ENCODE measurements at places on chromosomes 12 and 14.

- DNase-seq, result no peak
Measured at GRCh38 chr12:8082808-8083100, 680 bp downstream of the NECAP1 start.

DNA sequence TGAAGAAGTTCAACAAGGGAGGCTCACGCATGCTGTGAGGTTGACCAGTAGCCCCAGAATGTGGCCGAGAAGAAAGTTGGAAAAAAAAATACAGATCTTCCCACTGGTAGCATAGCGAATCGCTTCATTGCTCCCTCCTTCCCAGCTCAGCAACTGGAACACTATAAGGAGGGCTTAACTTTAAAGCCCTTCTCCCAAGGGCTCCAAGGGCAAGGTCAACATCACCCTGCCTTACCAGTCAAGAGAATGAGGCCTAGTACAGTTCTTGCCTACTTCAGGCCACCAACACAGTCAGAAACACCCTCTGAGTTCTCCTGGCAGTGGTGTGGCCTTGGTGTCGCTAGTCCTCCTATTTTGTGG is 14.4 kb downstream of the OXA1L start:
- no peak for DNase-seq

DNA sequence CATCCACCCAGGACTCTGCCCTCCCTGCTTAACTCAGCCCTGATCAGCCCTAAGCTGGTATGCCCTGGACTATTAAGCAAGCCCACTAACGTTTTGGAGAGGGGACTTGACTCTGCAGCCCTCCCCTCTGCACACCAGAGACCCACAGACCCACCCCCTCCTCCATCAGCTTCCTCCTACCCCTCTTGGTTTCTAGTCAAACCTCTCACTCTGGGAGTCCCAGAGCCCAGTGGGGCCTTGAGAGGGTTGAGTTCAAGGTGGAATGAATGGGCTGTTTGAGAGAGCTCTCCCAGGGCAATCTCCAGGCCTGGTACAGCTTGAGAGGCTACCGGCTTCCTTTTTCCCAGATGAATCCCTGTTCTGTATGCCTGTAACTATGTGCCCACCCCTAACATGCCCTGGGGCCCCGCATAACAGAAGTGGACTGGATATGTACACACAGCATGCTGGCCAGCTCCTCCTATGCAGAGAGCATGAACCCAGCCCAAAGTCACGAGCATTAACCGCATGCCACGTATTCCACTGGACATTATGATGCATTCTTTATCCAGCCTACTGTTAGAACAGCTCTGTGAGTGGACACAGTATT is 43.6 kb downstream of the IRF2BPL start:
- peak; percentile 84 for DNase-seq

GRCh38 chr12:29102741-29103140 is 46.3 kb upstream of the FAR2 start:
- DNase-seq, result no peak

- no peak for DNase-seq
Measured at GRCh38 chr14:90596733-90597132, 199.9 kb downstream of the CALM1 start.

DNA sequence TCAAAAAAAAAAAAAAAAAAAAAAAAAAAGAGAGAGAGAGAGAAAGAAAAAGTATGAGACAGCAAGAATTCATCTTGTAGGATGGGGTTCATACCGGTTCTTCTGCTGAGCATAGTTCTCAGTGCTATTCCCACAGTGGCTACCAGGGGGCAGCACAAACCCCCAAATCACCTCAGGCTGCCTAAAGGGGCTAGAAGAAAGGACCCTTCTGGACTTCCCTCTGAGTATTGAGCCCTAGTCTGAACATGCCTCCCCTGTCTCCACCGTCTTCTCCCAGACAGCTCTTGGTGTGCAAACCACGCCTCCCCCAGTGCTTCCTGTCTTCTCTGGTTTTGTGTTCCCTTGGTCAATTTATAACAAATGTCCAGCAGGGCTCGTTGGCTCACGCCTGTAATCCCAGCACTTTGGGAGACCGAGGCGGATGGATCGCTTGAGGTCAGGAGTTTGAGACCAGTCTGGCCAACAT is 31.3 kb upstream of the SMUG1 start:
- peak; percentile 81 for DNase-seq

DNA sequence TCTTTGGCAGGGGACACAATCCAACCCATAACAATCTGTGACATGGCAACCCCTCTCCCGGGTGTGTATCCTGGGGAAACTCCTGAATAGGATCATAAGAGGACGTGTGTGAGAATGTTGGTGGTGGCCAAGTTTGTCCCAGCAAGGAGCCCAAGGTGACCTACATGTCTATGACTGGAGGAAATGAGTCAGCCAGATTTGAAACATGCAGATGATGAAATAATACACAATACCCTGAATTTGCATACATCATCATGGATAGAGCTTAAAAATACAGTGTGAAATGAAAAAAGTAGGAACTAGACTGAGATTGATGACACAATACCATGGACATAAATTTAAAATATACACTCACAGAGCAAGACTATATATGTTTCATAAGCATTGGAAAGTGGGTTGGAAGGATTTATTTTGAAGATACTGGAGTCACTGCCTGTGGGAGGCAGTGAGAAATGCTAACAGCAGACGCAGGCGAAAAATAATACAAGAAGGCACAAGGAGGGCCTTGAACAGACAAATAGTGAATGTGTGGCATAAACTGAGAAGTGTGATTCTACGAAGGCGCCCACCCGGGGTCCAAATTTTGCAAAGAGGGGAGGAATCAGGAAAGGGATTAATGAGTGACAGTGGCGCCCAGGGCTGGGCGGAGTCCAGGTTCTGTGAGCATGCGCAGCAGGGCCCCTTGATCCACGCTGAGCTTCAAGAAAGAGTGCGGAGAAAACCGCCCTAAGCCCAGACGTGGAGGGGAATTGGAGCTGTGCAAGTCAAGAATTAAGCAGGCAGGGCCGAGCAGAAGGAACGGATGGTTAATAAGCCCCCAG is 7.0 kb upstream of the MAP1LC3B2 start:
- DNase-seq, result peak; percentile 88

GRCh38 chr14:64541261-64541971 is 875 bp downstream of the HSPA2 start:
- DNase-seq, result peak; percentile 21

DNA sequence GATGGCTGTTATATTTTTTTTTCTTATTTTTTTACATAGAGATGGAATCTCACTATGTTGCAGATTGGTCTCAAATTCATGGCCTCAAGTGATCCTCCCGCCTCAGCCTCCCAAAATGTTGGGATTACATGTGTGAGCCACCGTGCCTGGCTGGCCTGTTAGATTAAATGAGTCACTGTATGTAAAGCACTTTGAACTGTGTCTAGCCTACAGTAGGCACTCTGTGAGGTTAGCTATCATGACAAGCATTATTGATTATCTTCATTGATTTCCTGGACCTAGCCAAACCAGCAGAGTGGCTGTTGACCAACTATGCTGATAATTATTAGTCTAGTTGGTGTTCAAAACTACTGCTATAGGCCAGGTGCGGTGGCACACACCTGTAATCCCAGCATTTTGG is 42.6 kb downstream of the ARF6 start:
- DNase-seq, result no peak

DNA sequence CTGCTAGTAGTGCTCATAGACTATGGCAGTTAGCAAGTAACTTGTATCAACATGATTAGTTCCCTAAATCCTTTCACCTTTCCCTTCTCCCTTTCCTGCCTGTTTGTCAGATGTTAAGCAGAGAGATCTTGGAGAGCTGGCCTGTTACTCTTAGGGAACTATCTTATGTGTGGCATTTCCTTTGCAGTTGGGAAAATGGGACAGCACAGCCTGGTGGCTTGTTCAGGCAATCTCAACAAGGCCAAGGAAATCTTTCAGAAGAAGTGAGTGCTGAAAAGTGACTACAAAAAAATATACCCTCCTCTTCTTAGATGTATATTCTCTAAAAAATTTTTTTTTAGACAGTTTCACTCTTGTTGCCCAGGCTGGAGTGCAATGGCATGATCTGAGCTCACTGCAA is 7.4 kb downstream of the PARP2 start:
- DNase-seq, result peak; percentile 62

DNA sequence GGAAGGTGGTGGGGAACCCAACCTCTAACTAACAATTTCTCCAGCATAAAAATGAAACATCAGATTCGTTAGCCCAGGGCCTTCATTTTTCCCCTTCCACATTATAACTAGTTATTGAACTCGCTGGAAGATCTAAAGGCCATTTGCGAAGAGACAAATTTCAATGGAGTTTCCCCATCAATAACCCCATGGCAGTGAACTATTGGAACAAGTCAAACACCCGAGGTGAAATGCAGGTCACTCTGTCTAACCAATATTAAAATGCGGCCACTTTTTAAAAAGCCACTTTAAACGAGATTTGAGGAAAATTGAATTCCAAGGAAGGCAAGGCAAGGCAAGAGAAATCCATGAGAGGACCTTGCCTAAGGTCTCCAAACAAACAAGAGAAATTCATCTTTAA is 4.5 kb upstream of the HOXC4 start:
- no peak for DNase-seq

DNA sequence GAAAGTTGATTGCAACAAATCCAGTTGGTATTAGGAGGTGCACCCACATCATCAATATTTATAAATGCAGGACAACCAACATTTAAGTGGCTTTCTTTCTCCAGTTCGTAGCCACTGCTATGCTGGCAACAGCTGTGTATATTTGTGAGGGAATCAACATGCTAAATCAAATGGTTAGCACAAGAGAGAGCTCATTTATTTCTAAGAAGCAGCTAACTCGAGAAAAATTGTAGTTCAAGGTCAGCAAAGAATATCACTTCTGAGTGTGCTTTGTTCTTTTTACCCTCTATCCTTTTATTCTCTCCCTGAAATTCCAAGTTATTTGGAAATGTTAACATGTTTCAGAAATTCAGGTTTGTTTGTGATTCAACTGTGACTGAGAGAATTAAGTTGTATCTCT is 137.3 kb downstream of the NAV3 start:
- no peak for DNase-seq

- DNase-seq, result no peak
Measured at GRCh38 chr12:116870306-116870705, 10.9 kb downstream of the HRK start.

DNA sequence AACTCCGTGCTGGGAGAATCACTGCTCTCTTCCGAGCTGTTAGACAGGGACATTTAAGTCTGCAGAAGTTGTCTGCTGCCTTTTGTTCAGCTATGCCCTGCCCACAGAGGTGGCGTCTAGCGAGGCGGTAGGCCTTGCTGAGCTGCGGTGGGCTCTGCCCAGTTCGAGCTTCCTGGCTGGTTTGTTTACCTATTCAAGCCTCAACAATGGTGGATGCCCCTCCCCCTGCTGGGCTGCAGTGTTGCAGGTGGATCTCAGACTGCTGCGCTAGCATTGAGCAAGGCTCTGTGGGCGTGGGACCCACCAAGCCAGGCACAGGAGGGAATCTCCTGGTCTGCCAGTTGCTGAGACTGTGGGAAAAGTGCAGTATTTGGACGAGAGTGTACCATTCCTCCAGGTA is 43.7 kb downstream of the GPR137C start:
- DNase-seq, result no peak

- DNase-seq, result no peak
Measured at GRCh38 chr14:101957406-101958234, 6.8 kb upstream of the DYNC1H1 start.

DNA sequence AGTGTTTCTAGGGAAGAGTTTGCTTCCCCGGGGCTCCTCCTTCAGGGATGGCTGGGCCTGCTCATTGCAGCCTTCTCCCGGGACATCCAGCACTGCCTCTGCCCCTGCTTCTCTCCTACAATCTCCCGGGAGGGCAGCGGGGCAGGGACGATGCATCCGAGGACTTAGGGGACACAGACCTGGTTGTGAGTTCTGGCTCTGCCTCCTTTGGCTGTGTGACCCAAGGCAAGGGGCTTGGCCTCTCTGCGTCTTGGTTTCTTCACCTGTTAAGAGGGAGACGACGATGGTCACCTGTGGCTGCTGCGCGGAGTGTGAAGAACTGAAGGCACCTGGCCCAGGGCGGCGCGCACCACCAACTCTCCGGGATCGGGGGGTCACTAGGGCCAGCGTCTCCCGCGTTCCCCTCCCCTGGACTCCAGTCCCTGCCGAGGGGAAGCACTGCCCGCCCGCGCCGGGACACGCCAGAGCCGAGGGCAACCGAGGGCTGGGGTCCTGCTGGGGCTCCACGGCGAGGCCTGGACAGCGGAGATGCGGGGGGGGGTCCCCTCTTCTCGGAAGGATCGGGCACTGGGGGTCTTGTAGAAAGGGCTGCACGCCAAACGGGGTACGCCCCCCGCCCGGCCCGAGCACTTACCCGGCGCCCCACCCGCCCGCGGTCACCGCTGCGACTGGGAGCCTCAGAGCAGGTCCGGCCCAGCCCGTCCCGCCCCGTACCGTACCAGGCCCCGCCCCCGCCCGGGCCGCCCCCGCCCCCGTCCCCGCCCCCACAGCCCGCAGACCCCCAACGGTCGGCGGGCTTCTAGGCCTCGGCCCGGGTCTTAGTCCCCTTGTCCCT is at the start of gene HVCN1:
HVCN1 (minus strand) TSS at position 670 of the 835 bp plus-strand sequence. CDS start 5,870 bp downstream, outside the sequence.
- DNase-seq, result no peak

DNA sequence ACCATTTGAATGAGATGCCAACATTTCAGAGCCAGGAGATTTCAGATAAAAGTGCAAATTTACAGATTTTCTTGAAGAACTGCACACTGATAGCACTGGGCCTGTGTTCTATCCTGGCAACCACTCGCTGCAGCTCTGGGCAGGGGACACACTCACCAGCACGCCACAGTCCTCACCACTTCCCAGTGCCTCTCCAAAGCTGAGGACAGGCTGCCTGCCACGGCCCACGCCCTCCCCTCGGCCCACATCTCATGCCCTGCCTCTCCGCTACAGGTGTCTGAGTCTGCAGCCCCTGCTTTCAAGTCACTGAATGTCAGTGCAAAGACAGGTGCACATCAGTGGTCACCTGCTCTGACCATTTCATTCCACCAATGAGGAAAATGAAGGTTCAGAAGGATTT is 12.7 kb downstream of the CAMKK2 start:
- no peak for DNase-seq

GRCh38 chr12:123101526-123101925 is 49.4 kb downstream of the PITPNM2 start:
- no peak for DNase-seq

GRCh38 chr12:22121224-22121623 is 75.2 kb downstream of the CMAS start:
- no peak for DNase-seq

DNA sequence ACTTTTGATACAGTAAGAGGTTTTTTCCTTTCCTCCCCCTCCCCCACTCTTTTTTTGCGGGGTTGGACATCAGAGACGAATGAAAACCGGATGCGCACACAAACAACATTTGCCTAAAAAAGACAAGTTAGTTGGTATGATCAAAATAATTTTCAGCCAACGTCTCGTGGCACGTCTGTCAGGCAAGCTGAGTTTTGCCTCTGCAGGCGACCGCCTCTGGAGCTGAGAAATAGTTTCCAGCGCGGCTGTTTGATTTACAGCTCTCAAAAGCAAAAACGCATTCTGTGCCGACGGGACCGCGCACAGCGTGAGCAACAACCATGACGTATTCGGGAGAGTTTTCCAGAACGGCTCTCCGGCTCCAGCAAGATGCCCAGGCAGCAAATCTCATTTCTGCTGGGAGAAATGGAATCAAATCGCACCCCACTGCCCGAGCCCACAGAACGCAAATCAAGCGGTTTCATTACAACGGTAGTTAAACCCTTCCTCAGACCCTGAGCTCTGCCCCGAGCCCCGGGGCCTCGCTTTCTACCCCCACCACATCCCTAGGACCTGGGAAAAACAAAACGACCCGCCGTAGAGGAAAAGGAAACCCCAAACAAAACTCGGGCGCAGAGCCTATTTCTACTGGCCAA is 14.2 kb upstream of the CALM1 start:
- DNase-seq, result peak; percentile 88

All from choroid plexus epithelial cell (primary cell).